Activated naive CD4-positive, alpha-beta T cell treated with anti-CD3 and anti-CD28 coated beads, Interleukin-2, amount 50 U/mL, for 72 hours (primary cell): ENCODE measurements at places on chromosomes 1 and 21.
A peak's percentile ranks its signal among the peaks of the same experiment; 100 is the strongest.

DNA sequence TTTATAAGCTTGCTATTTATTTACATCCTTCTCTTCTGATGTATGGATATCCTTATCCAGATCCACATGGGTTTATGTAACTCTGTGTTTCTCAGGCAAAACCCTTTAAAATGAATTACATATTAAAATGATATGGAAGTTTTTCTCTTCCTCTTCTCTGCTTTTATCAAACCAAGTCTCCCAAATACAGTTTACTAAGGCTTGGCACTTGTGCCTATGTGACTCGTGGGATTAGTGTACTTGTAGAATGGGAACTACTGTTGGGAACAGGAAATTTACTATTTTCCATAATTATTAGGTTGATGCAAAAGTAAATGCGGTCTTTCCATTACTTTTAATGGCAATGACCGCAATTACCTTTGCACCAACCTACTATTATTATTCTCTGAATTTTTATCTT is 14.8 kb downstream of the SIM2 start:
- no peak for DNase-seq

DNA sequence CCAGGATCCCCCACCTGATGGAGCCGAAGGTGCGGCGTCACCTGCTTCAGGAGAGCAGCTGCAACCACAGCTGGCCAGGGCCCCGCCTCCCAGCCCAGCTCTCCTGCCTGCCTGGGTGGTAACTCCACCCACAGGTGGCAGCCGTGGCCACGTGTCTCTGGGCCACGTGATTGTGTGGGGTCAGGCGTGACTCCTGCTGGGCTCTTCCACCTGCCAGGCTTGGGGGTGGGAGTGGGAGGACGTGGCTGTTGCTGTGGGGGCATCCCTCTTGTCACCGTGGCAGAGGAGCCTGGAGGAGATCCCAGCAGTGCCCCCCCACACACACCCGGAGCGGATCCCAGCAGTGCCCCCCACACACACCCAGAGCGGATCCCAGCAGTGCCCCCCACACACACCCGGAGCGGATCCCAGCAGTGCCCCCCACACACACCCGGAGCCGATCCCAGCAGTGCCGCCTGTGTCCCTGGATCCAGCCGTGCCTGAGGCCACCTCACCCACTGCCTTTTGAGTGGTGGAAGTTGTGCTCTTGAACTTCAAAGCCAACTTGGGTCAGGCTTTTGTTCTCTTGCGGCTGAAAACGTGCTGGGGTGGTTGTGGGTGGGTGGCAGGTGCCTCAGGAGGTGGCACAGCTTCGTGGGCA is 32.2 kb downstream of the POFUT2 start:
- DNase-seq: no peak

GRCh38 chr1:225651376-225651871 is 1.5 kb downstream of the ENAH start:
- DNase-seq: no peak

GRCh38 chr1:59766227-59766855 is 48.4 kb upstream of the HOOK1 start:
- DNase-seq: no peak

DNA sequence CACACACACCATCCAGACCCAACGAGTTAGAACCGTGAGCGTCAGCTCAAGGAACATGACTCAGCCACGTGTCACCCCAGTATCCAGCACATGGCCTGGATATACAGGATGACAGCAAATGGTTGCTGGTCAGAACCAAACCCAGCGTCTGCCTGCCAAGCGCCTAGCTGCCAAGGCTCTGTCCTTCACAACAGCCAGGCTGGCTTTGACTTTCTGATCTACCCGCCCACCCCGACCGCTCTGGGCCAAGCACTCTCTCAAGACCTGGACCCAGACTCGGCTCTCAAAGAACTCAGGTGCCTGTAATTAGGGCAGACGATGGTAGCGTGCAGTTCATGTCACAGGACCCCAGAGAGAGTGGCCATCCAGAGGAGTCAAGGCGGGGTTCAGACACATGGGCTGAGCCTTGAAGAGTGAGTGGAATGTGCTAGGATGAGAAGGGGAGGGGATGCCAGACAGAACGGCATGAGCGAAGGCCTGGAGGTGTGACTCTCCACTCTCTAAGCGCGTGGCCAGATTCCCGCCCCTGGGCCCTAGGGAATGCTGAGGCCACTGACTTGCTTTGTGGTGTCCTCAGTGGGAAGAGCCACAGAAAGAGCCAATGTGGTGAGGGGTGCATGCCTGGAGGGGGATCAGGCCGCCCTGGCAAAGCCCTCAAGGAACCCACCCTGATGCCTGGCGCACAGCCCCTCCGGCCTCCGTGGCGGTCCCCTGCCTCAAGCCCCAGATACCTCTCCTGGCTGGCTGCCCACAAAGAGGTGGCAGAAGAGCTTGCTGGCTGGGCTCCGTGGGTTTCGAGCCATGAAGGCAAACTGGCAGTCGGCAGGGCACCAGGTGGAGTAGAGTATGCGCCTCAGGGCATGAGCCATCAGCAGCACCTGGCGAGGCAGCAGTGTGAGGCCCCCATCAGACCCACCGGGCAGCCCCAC is 7.0 kb downstream of the SH2D5 start:
- DNase-seq: no peak

DNA sequence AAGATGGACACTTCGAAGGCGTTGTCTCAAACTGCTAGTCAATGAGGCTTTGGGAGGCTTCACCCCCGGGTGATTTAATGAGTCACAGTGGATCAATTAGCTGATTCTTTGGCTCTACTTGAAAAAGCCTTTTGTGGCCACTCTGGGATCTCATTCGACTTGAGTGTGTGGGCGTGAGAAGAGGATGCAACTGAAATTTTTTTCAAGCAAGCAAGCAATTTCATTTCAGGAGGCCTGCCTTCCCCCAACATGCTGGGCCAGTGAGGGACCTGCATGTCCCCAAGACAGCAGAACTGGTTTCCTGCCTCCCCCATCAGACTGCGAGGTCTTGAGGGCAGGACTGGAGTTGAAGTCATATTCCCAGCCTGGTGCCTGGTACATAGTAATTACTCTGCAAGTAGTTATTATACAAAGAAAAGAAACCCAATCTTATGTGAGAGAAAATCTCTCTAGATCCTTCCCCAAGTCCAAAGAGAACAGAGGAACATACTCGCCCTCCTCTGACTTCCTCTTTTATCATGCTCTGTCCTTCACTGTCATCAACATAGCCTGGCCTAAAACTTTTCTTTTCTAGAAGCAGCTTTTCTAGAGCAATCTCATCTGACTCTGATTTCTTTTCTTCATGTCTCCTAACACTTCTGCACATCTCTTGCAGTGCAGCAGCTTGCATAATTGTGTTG is 22.7 kb downstream of the SYT6 start:
- DNase-seq: no peak

DNA sequence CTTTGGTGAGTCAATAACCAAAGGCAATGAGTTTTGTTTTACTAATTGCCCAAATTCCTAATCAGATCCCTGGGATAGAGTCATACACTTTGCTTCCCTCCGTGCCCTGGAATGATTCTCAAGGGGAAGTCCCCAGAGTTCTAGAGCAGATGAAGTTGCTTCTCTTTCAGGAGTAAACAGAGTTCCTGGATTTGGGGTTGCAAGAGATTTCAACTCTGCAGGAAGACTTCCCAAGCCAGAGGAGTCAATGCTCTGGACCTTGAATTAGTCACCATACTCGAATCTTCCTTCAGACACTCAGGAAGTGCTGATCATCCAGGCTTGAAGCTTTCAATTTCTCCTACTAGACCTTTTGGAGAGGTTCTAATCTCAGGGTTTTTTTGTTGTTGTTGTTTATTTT is 39.6 kb downstream of the FCER1A start:
- no peak for DNase-seq

GRCh38 chr1:186152227-186152619 is 222.8 kb downstream of the TPR start:
- no peak for DNase-seq

- no peak for DNase-seq
Measured at GRCh38 chr1:216459651-216460207, 36.5 kb upstream of the USH2A start.

GRCh38 chr1:56542651-56543050 is 36.7 kb downstream of the PLPP3 start:
- no peak for DNase-seq

- DNase-seq: peak; percentile 76
Measured at GRCh38 chr1:29706936-29707335, 470.6 kb downstream of the PTPRU start.

GRCh38 chr1:70072231-70072751 is 133.1 kb downstream of the LRRC40 start:
- DNase-seq: no peak

DNA sequence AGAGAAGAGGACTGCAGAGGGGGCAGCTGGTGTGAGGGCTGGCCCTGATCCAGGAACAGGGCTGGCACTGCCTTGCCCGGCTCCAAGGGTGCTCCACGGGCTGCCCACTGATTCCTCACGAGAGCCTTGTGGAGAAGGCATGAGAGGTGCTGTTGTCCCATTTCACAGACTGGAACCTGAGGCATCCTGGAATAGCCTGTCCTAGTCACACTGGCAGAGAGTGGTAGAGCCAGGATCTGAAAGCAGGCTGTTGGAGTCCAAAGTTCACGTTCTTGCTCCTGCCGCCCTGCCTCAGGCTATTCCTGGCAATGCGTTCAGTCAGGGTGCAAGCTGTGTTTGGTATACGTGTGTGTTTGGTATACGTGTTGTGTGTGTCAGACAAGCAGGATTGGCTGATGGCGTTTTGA is 1.8 kb downstream of the RER1 start:
- DNase-seq: no peak

DNA sequence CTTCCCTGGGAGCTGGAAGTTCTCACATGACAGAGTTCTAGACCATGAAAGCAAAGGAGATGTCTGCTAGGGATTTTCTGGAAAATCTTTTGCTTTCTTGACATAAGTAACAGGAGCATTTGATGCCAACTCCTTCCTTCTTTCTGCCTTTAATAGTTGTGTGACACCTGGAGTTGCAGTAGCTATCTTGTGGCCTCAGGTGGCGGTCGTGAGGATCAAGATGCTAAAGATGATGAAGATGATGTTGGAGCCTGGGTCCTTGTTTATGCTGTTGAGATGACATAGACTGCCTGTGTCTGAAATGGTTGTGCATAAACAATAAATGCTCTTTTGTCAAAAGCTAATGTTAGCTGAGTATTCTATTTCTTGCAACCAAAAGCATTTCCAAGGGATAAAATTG is 32.7 kb upstream of the KIRREL1 start:
- DNase-seq: no peak

DNA sequence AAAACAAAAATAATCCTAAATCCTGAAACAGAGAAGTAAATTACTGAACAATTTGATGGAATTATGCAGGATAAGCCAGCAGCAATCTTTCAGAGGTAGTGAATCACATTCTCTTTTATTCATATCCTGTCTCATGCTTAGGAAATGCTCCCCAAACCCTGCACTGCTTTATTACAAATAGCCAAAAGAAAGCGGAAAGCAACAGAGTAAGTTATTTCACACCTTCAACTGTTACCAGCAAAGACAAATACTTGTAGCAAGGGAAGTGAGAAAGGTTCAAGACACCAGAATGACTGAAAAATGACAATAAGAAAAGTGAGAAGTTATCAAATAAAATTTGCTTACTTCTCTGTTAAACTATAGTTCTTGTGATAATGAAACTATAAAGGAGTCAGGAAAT is 6.2 kb downstream of the ZRANB2 start:
- no peak for DNase-seq

- peak; percentile 55 for DNase-seq
Measured at GRCh38 chr1:27724961-27725373, 794 bp upstream of the FAM76A start.

- DNase-seq: no peak
Measured at GRCh38 chr1:68355614-68356013, 94.1 kb downstream of the RPE65 start.

DNA sequence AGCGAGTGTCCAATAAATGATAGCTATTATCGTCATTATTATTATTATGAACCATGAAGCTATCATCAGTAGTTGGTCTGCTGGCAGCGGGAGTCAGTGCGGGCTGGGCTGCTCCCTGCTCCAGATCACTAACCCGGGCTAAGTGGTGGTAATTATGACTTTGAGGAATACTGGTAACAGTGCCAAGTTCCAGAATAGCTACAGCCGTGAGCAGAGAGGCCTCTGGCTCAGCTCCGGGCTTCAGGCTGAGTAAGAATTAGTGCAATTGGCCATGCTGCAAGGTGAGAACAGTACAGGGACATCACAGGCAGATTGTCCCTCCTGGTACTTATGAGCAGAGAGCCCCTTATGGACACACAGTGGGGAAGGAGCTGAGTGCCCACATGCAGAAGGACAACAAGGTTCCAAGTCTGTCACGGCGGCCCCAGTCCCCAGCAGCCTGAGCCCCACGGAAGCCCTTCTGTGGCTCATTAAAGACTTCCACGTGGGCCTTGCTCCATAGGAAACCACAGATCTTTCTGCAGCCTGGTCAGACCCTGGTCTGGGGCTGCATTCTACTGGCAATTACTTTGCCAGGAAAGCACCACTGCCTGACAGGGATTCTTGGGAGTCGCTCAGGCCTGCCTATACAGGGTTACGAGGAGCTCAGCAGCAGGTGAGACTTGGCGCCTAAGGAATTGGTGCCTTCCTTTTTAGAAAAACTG is 235.1 kb downstream of the RRAGC start:
- no peak for DNase-seq

DNA sequence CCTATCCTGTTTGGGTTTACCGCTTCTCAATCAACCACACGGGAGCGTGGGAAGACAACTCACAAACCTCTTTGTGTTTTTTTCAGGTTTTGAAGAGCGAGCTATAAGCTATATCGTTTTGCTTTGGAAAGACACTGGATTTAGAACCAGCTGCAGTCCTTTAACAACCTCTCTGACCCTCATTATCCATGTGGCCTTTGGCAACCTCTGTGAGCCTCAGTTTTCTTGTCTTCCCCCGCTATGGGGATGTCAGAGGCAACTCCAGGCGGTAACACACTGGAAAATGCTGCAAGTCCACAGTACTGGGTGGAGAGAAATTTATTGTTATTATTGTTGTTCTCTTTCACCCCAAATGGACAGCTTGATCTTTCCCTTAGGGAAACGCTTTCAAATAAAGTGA is 100.0 kb downstream of the ETS2 start:
- no peak for DNase-seq

DNA sequence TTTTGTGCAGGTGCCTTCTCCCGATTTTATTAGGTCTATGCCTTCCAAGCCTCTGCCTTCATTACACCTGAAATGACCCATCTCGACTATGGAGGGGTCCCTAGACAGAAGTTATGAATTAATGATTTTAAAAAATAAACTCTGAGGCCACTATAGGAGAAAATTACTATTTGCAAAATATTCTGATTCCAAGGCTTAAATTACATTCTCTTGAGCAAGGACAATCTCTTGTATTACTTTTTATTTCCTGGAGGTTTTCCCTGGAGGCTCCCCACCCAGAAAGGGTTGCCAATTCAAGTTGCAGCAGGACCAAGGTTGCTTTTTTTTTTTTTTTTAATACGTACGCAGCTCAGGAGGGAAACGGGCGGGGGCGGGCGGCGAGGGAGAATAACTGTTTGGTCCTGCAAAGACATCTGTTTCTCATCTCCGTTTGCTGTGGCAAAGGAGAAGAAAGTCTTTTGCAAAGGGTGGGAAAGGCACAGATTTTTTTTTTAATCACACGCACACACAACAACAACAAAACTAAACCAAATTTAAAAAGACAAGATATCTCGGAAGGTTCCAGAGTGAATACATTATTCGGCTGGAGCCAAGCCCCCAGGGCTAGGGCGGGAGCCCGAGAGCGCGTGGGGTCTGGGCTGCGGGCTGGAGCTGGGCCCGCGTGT is 618 bp upstream of the SERTAD4 start:
- DNase-seq: no peak
